ENCODE measurements at places on chromosomes 2 and 18.

DNA sequence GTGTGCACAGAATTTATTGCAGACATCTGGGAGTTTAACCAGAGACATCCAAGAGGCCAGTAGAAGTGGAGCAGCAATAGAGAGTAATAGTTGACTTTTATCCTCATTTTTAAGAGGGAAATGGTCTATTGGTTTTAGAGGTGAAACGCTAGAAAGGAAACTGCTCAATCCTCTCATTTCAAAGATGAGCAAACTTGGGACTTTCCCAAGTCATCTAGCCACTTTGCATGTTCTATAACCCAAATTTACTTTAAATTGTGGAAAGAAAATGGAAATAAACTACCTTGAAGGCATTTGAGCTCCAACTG lies 601.7 kb downstream of the ARHGAP15 start:
- DNase-seq = no peak
- no peaks in the 10 kb centered on the region for H3K27me3 ChIP-seq
- H3K4me3 ChIP-seq = no peak overlapping the region

- no peaks in the 10 kb centered on the region for H3K4me1 ChIP-seq
- no peak overlapping the region for H3K27ac ChIP-seq
- H3K36me3 ChIP-seq = no peaks in the 10 kb centered on the region
- no peak overlapping the region for H3K4me3 ChIP-seq
- DNase-seq = no peak
These were observed 3.5 kb upstream of the FAM124B start for GRCh38 chr2:224405412-224405811.

GRCh38 chr2:85930129-85931124 lies 41.6 kb upstream of the ST3GAL5 start:
- H3K4me3 ChIP-seq = no peak overlapping the region
- H3K27me3 ChIP-seq = no peaks in the 10 kb centered on the region
- no peaks in the 10 kb centered on the region for H3K36me3 ChIP-seq
- H3K4me1 ChIP-seq = no peaks in the 10 kb centered on the region
- no peak for DNase-seq

GRCh38 chr2:111032721-111033429 lies 87.8 kb upstream of the BCL2L11 start:
- peak; percentile 57 for DNase-seq
- no peak overlapping the region for H3K4me3 ChIP-seq
- peak overlapping the region; percentile 13 for H3K27ac ChIP-seq
- H3K4me1 ChIP-seq = peaks cover 14% of the 10 kb centered on the region

- no peak overlapping the region for H3K4me3 ChIP-seq
- H3K4me1 ChIP-seq = no peaks in the 10 kb centered on the region
- no peaks in the 10 kb centered on the region for H3K27me3 ChIP-seq
- no peak for DNase-seq
- H3K27ac ChIP-seq = no peak overlapping the region
These were observed 64.4 kb downstream of the INPP5D start for GRCh38 chr2:233124421-233125080.

GRCh38 chr2:12702168-12703121 lies 14.3 kb upstream of the TRIB2 start:
- H3K27me3 ChIP-seq = no peaks in the 10 kb centered on the region
- peaks cover 2% of the 10 kb centered on the region for H3K4me1 ChIP-seq
- H3K36me3 ChIP-seq = no peaks in the 10 kb centered on the region
- no peak overlapping the region for H3K4me3 ChIP-seq
- DNase-seq = no peak
- no peak overlapping the region for H3K27ac ChIP-seq

DNA sequence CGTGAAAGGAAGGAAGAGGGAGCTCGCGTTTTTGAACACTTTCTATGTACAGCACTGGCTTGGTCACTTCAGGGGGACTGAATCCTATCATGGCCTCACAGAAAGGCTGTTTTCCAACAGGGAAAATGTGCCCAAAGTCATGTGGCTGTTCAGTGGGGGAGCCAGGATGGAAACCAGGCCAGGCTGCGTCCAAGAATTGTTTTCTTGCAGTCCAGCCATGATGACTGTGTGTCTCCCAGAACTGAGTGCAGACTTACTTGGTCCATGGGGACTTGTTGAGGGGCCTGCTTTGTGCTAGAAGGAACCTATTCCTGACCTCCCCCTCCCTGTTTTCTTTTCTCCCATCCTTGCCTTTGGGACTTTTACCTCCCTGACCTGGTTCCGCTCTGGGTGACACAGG lies 46.9 kb downstream of the EMILIN2 start:
- no peak for DNase-seq
- no peaks in the 10 kb centered on the region for H3K36me3 ChIP-seq
- H3K27ac ChIP-seq = no peak overlapping the region
- H3K4me3 ChIP-seq = no peak overlapping the region
- H3K27me3 ChIP-seq = no peaks in the 10 kb centered on the region

DNA sequence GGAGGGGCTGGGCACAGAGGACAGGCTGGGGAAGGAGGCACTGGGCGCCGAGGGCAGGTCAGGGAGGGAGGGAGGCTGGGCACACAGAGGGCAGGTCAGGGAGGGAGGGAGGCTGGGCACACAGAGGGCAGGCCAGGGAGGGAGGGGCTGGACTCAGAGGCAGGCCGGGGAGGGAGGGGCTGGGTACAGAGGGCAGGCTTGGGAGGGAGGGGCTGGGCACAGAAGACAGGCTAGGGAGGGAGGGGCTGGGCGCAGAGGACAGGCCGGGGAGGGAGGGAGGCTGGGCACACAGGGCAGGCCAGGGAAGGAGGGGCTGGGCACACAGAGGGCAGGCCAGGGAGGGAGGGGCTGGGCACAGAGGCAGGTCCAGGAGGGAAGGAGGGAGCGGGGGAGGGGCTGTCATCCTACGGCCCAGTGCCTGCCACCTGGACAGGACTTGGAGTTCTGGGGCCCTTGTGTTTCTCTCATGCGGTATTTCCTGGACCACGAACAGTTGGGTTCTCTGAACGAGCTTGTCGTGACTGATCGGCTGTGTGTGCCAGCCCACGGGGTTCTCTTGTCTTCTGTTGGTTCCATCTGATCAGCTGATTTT lies 46.7 kb upstream of the KCNG2 start:
- DNase-seq = peak; percentile 41
- peaks cover 55% of the 10 kb centered on the region for H3K36me3 ChIP-seq
- no peaks in the 10 kb centered on the region for H3K27me3 ChIP-seq
- H3K4me3 ChIP-seq = no peak overlapping the region
- no peak overlapping the region for H3K27ac ChIP-seq
- H3K4me1 ChIP-seq = no peaks in the 10 kb centered on the region

DNA sequence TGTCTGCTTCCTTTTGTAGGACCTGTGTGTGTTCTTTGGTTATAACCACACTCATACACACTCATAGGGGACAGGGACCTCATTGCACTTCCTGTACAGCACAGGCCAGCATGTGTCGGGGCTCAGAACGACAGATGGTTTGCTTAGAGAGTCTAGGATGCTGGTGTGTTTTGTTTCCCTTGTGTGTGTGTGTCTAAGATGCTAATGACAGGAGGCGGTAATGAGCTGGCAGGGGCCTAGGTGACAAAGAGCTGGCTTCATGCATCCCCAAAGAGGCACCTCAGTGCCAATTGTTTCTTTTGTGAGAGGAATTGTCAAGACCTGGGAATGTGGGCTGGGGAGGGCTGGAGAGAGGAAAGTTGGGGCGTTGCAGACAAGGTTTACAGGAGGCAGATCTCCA lies 66.6 kb downstream of the CELF4 start:
- no peak for DNase-seq

GRCh38 chr2:191412353-191412752 lies 167.1 kb downstream of the MYO1B start:
- no peaks in the 10 kb centered on the region for H3K4me1 ChIP-seq
- H3K36me3 ChIP-seq = peaks cover 43% of the 10 kb centered on the region
- peak overlapping the region; percentile 19 for H3K27ac ChIP-seq
- H3K4me3 ChIP-seq = no peak overlapping the region

DNA sequence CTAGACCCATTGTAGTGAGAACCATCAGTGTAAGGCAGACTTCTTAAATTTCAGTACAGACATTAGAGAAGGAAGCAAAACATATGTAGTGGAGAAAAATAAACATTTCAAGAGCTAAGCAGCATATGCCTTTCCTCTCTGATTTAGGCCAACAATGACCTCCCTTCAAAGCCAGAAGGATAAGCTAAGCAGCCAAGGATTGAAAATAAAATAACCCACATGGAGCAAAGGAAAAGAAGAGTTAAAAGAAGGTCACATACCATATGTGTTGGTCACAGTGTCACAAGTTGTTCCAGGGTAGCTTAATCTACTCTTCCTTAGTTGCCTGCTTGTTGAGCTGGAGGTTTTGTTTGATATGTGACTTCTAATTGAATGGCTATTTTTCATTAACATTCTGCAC lies 15.6 kb upstream of the LAMA1 start:
- H3K36me3 ChIP-seq = no peaks in the 10 kb centered on the region
- H3K4me1 ChIP-seq = no peaks in the 10 kb centered on the region
- H3K4me3 ChIP-seq = no peak overlapping the region
- no peaks in the 10 kb centered on the region for H3K27me3 ChIP-seq
- DNase-seq = no peak

- H3K27me3 ChIP-seq = no peaks in the 10 kb centered on the region
- no peaks in the 10 kb centered on the region for H3K36me3 ChIP-seq
- H3K4me3 ChIP-seq = no peak overlapping the region
- H3K27ac ChIP-seq = no peak overlapping the region
- no peak for DNase-seq
These were observed 73.0 kb upstream of the YWHAQ start for GRCh38 chr2:9703701-9704221.

DNA sequence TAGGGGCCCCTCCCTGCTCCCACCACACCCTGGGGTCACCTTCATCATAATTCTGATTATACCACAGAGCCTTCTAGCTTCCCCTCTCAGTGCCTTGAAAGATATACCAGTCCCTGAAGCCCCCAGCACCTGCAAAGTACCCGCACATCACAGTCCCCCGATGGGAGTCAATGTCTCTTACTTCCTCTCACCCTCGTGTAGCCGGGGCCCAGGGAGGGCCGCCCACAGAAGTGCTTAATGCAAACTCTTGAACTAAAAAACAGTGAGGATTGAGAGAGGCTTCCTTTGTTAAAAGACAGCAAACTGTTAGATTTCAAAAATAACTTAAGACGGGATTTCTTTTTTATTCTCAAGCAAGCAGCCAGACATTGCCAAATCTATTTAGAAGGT lies 76.5 kb downstream of the SFXN5 start:
- DNase-seq = no peak
- no peaks in the 10 kb centered on the region for H3K4me1 ChIP-seq
- H3K4me3 ChIP-seq = no peak overlapping the region

- DNase-seq = no peak
- H3K27ac ChIP-seq = no peak overlapping the region
- no peaks in the 10 kb centered on the region for H3K36me3 ChIP-seq
- H3K4me1 ChIP-seq = no peaks in the 10 kb centered on the region
- H3K4me3 ChIP-seq = no peak overlapping the region
These were observed 160.9 kb downstream of the ZEB2 start for GRCh38 chr2:144358979-144359541.

DNA sequence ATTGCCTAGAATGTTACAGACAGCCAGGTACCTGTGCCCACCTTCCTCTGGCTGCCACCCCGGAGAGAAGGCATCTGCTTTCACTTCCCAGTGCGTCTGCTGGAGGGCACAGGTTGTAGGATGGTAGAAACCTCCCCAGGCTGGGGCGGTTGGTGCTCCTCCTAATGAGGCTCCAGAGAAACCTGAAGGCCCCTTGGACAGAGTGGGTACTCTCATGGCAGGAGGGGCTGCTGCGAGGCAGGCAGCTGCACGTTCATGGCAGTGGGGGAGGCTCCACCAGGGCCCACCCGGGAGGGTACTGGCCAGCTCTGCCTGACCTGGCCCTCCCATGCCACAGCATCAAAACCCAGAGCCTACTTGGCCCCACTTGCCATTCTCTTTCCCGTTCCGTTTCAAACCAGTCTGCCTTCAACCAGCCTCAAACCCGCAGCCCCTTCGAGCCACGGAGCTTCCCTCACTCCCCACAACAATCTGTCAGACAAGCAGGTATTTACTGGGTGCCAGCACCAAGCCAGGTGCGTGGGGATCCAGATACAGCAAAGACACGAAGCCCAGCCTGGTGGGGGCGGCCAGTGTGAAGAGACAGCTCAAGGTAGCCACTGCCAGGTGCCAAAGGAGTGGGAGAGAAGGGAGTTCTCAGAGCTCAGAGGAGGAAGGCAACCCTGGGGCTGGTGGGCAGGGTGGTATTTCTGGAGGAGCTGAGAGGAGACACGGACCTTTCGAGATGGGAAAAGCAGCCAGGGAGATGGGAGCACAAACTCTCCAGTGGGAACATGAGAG lies 229.6 kb downstream of the LOXHD1 start:
- H3K27me3 ChIP-seq = no peaks in the 10 kb centered on the region
- H3K27ac ChIP-seq = no peak overlapping the region
- H3K4me3 ChIP-seq = no peak overlapping the region

DNA sequence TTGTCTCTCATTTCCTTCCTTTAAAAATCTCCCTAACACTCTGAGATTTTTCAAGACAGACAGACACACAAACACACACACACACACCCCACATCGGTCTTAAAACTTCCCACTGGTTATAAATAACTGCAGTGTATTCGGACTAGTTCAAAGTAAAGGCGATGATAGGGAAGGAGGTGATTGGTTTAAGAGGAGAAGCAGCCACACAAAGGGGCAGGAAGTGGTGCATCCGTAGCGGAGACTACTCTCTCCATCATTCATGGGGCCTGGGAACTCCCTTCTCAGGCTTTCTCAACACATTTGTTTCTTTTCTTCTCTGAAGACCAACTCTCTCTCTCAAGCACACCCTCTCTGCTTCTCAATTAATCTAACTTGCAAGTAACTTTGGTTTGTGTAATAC lies 149.1 kb upstream of the DPP10 start:
- H3K4me1 ChIP-seq = no peaks in the 10 kb centered on the region
- H3K4me3 ChIP-seq = no peak overlapping the region
- no peak for DNase-seq

DNA sequence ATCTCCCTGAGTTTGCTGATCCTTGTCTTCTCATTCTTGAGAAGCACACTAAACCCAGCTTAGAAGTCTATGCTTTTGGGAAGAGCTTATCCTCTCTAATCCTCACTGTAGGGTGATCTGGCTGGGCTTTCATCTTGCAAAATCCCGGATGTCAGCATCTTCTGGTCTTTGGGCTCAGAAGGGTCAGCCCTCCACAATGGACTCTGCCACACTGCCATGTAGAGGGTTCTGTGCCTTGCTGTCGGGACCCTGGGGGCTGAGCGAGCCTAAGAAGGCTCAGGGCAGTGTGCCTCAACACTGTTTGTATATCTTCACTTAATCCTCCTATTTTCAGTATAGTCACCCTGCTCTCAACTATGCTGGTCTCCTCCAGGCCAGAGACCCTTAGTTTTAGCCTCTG lies 102.3 kb downstream of the TGIF1 start:
- no peak for DNase-seq
- H3K4me3 ChIP-seq = no peak overlapping the region
- no peaks in the 10 kb centered on the region for H3K4me1 ChIP-seq
- no peaks in the 10 kb centered on the region for H3K36me3 ChIP-seq
- H3K27me3 ChIP-seq = no peaks in the 10 kb centered on the region
